ENCODE measurements at places on chromosomes 16 and 17.

DNA sequence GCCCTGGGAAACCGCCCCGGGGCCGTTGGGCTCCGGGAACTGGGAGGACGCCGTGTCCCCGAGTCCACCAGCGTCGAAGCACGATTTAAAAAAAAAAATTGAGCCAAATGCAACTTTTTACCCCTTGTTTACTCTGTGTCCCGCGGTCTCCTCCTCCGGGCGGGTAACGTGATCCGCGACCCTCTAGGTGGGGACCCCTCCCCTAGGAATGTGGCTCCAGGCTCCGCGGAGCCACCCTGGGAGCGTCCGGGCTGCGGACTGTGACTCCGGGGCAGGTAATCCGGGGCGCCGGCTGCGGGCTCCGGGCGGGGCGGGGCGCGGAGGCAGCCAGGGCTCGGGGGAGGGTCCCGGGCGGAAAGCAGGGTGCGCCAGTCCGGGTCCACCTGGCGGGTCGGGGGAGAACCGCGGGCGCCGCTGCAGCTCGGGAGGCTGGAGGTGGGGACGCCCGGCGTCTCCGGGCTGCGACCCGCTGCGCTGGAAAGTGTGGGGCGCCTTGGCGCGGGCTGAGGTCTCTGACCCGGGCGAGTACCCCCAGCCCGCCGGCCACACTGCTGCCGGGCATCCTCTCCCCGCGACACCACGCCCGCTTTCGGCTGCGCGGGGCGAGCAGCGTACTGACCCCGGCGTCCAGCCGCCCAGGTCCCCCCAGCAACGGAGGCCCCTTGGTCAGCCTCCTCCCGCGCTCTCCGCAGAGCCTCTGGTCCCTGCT lies 852 bp upstream of the HELZ start:
- DNase-seq, result peak; percentile 34

DNA sequence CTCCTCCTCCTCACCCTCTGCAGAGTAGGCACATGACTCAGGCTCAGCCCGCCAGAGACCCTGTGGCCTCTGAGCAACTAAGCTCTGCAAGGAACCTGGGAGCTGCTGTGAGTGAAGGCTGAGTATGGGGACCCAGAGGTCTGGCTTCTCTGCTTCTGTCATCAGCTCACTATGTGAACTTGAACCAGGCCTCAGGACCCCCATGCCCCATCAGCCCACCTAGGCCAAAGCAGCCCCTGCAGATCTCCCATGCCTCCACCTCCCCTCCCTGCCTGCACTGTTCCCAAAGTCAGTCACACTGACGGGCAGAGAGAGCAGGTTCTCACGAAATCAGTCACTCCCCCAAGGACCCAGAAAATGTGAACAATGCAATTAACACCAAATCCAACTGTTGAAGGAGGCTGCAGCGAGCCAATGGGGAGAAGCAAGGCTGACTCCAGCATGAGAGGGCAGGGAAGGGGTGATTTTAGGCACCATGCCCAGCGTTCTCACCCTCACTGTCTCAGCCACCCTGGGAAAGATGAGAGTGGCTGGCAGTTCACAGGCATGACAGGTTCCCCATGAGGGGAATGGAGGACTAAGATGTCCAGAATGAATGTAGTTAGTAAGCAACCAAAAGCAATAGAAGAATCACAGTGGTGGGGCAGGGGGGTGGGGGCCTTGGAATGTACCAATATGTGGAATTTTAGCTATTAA lies 60.6 kb downstream of the BEAN1 start:
- DNase-seq, result no peak

DNA sequence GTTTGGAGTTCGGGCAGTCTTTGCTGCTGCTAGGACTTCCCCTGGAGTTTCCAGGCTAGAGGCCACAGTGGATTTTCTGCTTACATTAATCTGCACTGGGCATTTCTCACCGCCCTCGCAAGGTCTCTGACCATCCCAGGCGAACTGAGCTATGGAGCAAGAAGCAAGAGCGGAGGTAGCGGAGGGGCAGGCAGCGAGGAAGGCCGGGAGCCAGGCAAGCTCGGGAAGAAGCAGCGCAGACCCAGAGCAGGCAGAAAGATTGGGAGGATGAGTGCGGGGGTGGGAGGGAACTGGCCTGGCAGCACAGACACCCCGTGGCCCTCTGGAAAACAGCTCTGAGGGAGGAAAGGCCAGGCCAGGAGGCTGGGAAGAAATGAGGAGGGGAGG lies 3.8 kb downstream of the COTL1 start:
- DNase-seq, result no peak

GRCh38 chr17:82439829-82440365 lies 10.7 kb downstream of the CYBC1 start:
- DNase-seq, result no peak

GRCh38 chr16:76748461-76749348 lies 442.3 kb upstream of the MON1B start:
- DNase-seq, result no peak

GRCh38 chr17:66633317-66633965 lies 201.5 kb upstream of the CACNG5 start:
- DNase-seq, result peak; percentile 45

DNA sequence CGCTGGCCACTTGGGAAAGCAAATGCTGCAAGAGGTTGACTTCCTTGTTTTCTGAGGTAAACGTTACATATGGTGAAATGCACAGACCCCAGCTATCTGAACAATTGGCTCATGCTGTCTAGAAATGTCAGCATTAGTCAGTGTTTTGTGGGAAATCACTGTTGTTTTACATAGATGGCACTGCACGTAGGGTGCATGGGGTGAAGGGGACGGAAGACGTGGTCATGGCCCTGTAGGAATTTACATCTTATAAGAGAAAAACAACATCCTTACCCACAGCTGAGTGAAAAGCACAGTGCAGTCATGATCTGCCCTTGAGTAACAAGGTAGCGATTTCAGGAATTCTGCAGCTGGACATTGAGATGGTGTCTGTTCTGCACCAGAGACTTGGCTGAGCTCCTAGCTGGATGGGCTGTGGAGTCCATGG lies 15.2 kb downstream of the RPTOR start:
- peak; percentile 81 for DNase-seq

DNA sequence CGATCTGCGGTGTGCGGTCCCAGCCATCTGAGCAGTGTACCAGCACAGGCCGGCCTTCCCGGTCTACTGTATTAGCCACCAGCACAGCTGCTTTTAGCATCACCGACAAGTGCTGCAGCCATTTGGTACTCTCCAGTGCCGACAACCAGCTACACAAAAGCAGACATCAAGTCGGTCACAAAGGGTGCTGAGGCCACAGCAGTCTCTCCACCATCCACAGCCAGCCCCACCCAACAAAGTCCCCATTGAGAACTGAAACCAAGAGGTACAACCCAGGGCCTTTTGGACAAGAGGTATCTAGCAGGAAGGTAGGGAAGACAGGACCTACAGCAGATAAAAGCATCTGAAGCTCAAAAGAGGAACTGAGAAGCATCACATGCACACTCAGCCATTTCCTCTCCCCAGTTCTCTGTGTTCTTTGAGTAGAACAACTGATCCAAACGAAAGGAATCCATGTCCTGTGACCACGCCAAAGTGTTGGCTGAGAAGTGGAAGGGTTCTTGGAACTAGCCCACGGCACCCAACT lies 9.5 kb downstream of the MTMR4 start:
- DNase-seq, result no peak

DNA sequence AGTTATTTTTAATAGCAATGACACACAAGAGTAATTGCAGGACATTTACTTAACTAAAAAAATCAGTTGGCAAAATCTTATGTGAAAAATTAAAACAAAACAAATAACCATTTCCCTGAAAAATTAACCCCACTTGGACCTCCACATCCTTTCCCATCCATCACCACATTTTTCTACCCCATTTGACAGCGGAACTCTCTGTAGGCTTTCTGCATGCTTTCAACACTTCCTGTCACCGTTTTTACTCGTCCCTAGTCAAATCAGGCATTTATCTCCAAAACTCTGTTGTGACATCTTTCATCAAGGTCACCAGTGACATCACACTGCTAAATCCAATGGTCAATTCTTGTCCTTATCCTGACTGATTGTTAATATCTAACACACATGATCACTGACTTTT lies 27.5 kb downstream of the KCNJ16 start:
- DNase-seq, result no peak

DNA sequence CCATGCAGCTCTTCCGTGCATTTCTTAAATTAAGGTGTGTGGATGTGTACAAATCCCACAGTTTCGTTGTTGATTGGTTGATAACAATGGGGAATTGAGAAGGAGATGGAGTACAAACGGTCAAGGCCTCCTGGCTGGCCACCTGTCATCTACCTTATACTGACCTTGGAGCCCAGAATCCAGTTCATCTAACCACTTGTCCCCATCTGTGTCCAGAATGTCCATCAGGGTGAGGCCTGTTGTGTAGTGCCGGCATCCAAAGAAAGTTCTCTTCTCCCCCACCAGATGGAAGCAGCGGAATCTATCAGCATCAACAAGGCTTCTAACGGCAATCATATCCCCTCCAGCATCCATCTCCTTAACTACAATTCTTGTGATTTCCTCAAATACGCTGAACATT lies 1.5 kb downstream of the GSDMB start:
- peak; percentile 50 for DNase-seq

- DNase-seq, result no peak
These were observed 4.1 kb downstream of the AOC3 start for GRCh38 chr17:42855048-42855596.

GRCh38 chr17:7177191-7177953 lies 1.8 kb downstream of the ASGR1 start:
- peak; percentile 80 for DNase-seq

DNA sequence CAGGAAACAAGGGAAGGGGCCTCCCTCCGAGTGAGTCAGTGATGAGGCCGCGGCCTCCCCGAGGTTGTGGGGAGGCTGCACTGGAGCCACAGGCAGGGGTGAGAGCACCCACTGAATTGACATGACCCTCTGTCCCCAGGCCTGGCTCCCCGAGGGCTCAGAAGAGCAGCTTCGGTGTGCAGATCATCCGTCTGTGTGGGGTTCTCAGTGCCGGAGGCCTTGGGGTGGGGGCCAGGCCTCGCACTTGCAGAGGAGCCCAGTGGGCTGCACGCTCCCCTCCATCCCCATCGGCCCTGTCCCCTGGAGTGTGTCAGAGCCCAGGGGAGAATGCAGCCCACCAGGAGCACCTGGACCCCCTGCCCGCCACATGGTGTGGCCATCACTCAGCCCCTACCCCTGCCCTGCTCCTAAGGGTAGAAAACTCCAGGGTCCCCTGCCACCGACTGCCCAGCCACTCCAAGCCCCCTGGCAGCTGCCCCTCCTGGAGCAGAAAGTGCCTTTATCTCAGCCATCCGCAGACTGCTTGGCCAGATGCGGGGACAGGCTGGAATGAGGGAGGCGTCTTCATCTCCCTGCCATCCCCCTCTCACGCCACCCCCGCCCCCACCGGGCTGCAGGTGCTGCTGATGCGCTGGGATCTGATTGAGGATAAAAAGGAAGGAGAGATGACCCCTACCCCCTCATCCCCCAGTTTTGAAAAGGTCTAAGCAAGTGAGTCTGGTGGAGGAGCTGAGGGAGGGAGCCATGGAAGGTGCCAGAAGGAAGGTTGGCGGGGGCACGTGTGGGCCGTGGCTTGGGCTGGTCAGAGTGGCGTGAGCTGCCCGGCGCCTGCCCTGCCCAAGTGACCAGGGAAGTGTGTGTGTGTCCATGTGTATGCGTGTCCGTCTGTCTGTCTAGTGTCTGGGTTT lies 358.3 kb downstream of the SEC14L1 start:
- DNase-seq, result no peak

- DNase-seq, result peak; percentile 63
These were observed 23.6 kb downstream of the SEZ6 start for GRCh38 chr17:28982131-28982793.

GRCh38 chr17:78738278-78738677 lies 43.8 kb downstream of the CYTH1 start:
- DNase-seq, result no peak

DNA sequence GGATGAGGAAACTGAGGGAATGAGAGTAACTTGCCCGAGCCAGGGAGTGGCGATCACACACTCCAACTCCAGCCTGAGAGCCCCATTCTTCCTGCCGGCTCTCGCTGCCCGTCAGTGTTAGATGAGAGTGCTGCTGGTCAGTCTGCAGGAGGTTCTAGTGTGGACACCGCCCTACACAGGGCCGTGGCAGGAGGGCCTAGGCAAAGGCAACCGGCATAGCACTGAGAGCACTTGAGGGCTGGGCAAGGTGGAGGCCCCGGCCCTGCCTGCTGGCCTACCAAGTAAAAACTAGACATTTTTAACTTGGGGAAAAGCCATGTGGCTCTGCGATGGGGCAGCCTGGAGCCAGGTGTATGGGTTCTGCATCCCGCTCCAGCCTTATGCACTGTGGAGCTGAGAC lies 354.8 kb downstream of the SEC14L1 start:
- DNase-seq, result no peak

GRCh38 chr16:25064937-25065336 lies 46.6 kb upstream of the LCMT1 start:
- no peak for DNase-seq

- DNase-seq, result no peak
These were observed 302.1 kb downstream of the HAPSTR1 start for GRCh38 chr16:9393591-9393990.

- DNase-seq, result peak; percentile 67
These were observed 116.5 kb downstream of the CMIP start for GRCh38 chr16:81560979-81561657.

- DNase-seq, result peak; percentile 43
These were observed 4.6 kb downstream of the MMP28 start for GRCh38 chr17:35790841-35791240.

DNA sequence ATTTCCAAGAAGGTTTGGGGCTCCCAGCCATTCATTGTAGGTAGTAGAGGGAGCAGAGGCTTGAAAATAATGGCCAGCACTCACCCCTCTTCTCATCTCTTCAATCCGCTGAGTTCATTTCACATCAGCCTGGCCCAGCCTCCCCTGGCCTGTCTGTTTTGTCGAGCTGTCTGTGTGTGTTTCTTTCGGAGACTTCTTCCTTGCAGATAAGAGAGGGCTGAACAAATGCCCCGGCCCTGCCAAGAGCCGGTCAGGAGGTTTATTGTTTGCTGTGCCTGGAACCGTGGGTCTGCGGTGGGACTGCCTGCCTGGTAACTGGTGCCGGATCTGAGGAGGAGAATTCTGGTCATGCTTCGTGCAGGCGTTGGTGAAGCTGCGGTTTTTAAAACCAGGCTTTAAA lies 3.4 kb downstream of the VPS4A start:
- no peak for DNase-seq

GRCh38 chr17:34378664-34379101 lies 15.7 kb upstream of the CCL1 start:
- DNase-seq, result no peak

- DNase-seq, result no peak
These were observed 11.6 kb upstream of the CES3 start for GRCh38 chr16:66949472-66949871.

DNA sequence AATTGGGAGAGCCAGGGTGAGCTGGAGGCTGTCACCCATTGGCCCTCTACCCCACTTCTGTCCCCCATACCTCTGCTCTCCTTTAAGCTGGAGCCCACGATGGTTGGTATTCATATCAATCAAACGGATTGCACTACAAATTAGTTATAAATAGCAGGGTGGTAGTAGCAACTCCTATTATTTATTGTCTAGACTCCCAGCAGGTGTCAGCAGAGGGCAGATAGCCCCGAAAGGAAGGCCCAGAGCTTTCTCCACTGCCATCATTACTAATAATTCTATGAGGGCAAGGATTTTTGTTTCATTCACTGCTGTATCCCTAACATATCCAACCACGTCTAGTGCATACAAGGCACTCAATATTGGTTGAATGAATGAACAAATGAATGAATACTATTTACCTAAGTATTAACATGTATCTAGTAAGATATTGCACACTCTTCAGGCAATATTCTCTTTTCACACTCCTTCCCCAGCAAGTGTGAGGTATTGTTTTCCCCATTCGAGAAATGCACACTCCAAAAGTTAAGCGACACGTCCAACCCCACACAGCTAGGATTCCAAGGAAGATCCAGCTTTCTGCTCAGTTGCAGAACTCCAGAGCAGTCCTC lies 6.3 kb downstream of the C17orf50 start:
- DNase-seq, result peak; percentile 72

- DNase-seq, result no peak
These were observed 5.1 kb downstream of the NME3 start for GRCh38 chr16:1766231-1766630.

All from ELR (cell line).